GM12878 (cell line): ENCODE measurements at places on chromosomes 13 and 19. TPM values are rescaled to one million over a fixed set of nuclear protein-coding genes. Genes with fewer than 3 reads are reported as not detected.

GRCh38 chr13:95564733-95565291, 12.3 kb downstream of the CLDN10 start:
- no peak for DNase-seq

- DNase-seq = no peak
Observed at GRCh38 chr13:101121608-101122007, 294.7 kb downstream of the NALCN start.

DNA sequence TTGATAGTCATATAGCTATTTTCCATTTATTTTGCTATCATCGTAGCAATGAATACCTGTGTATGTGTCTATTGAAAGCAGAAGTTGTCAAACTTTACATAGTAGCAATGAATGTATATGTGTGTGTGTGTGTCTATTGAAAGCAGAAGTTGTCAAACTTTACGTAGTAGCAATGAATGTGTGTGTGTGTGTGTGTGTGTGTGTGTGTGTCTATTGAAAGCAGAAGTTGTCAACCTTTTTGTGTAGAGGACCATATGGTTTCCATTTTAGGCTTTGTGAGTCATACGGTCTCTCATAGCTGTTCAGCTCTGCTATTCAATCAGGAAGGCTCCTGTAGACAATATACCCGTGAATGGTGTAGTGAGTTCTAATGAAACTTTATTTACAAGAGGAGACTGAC, 20.8 kb downstream of the NLRP4 start:
- DNase-seq = peak; percentile 70

DNA sequence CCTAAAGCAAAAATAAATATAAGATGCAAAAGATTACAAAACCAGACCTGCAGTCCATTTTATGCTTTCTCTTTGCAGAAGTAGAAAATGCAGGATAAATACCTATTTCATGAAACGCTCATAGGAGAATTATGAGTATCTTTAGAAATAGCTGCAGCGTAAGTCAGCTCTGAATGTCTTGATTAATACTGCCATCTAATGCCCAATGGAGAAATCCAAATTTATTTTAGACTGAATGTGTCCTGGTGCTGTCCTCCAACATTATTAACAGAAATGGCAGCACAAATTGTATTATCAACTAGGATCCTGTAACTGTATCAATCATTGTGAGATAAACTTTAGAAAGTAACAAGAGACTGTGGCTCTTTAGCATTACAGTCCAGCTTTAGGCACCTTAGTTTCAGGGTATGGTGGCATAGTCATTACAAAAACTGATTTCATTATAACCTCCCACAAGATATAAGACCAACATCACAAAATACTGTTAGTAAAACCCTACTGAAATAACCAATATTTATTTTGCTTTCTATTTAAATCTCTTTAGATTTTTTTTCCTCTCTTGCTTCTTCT, 162.1 kb upstream of the MIR17HG start:
- DNase-seq = no peak

DNA sequence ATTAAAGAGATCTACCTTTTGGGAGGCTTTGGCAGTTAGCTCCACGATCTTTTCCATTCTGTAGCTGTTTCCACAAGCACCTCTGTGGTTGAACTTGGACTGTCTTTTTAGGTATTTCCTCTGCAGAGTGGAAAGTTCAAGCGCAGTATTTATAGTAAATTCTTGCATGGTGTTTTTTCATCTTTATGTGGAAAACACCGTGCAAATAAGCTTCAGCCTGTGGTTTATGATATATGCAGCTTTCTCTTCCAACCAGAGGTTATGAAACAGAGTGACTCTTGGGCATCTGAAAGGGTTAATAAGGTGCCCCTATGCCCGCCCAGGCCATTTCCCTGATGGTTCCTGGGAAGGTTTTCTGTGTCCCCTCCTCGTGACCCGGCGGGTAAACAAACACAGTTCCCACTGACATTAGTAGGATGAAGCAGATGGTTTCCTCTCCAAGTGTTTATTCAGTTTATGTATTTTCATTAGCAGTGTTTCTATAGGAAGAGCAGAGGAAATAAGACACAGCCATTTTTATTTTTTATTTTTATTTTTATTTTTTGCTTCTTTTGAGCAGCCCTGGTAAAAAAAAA, 39.7 kb upstream of the RNF113B start:
- peak; percentile 15 for DNase-seq

The LHB gene
- 0.72 TPM in 1 of 2 replicates, not detected in the other for polyA plus RNA-seq
